Activated CD8-positive, alpha-beta memory T cell treated with anti-CD3 and anti-CD28 coated beads for 1 hour (primary cell): ENCODE measurements at places on chromosomes 2 and 18.

DNA sequence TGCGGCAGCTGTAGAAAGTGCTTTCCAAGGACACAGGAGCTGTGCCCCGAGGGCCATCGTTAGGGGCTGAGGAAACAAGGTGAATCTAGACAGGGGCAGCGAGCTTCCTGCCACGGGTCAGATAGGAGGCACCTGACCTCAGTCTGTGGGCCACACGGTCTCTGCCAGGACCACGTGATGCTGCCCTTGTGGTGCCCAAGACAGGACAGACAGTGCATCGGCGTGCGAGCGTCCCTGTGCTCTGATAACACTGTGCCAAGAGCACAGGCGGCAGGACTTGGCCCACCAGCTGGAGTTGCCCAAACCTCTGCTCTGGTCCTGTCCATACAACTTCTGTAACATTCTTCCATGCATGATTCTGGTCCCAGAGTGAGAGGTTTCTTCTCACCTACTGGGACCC lies 225.4 kb downstream of the TWIST2 start:
- DNase-seq = no peak

- DNase-seq = no peak
Measured at GRCh38 chr18:79695856-79696850, 16.6 kb downstream of the CTDP1 start.

DNA sequence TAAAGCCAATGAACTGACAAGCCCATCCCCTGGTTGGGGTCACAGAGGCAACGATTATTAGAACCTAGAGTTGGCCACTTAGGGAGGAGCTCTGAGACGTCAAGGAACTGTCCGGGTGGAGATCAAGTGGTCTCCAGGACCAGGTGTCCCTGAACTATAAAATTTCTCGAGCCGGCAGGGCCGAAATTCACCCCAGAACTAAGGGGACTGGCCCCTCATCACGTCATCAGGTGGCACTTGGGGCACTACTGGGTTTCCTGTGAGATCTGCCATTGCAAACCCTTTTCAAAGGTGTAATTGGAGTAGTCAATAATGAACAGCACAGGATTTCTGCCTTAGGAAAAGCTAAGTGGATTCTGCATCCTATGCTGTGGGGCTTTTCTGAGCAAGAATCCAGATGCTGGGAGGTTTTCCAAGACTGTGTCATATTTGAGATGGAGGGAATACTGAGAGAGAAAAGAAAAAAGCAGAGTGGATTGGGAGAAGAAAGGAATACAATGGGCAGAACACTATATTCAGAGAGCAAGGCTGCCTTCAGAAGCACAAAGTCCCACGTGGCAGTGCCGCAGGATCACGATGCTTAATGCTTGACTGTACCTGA lies 113.6 kb downstream of the ALPK2 start:
- DNase-seq = no peak

GRCh38 chr2:226622484-226622883 lies 177.1 kb downstream of the IRS1 start:
- DNase-seq = no peak

- DNase-seq = no peak
Measured at GRCh38 chr2:82728090-82728489, 1731.0 kb downstream of the SUCLG1 start.

DNA sequence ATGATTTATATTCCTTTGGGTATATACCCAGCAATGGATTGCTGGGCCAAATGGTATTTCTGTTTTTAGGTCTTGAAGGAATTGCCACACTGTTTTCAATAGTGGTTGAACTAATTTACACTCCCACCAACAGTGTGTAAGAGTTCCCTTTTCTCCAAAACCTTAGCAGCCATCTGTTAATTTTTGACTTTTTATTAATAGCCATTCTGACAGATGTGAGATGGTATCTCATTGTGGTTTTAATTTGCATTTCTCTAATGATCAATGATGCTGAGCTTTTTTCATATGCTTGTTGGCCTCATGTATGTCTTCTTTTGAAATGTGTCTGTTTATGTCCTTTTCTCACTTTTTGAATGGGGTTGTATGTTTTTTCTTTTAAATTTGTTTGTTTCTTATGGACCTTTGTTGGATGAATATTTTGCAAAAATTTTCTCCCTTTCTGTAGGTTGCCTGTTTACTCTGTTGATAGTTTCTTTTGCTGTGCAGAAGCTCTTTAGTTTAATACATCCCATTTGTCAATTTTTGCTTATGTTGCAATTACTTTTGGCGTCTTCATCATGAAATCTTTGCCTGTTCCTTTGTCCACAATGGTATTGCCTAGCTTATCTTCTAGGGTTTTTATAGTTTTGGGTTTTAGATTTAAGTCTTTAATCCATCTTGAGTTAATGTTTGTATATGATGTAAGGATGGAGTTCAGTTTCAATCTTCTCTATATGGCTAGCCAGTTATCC lies 119.7 kb upstream of the XIRP2 start:
- no peak for DNase-seq

DNA sequence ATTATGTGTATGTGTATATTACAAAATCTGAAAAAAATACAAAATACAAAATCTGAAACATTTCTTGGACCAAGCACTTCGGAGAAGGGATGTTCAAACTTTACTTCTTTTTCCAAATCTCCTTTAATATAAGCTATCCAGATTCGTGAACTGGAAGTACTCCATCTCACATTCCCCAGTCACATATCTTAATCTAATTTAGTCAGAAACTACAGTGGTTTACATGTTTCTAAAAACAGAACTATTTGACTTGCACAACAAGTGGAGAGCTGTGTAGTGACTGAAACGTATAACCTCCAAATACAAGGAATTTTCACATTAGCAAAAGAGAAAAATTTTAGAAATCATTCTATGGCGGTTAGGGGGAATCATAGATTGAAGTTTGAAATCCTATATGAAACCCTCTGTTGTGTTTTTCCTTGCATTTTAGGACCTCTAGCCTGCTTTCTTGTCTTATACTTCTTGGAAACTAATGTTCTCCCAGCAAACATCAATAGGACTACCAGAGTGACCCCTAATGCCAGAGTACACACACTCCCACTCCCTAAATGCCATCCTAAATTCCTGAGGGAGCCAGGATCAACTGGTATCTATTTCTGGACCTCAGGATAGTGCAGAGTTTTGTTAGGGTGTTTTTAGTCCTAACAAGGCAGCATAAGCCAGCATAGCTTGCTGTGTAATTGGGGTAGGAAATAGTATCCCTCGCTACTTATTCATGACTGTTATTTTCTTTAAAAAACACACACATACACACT lies 30.2 kb upstream of the ROCK1 start:
- DNase-seq = no peak

DNA sequence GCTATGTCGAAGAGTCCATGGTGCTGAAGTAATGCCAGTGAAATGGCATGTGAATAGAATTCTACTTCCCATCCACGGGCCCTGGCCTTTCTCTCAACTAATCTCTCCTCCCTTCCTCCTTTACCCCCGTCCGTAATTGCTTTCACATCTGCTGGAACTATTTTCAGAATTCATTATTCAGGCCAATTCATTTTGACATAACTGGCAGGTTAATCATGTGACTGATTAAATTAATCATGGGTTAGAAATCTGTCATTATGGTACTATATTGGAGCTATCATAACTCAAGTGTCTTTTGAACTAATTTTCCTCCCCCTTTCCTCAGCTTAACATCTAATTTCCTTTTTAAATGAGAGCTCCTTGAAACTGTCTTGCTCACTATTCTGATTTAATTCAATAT lies 66.9 kb downstream of the ZDBF2 start:
- no peak for DNase-seq
